ENCODE measurements at places on chromosomes 5 and 9.

DNA sequence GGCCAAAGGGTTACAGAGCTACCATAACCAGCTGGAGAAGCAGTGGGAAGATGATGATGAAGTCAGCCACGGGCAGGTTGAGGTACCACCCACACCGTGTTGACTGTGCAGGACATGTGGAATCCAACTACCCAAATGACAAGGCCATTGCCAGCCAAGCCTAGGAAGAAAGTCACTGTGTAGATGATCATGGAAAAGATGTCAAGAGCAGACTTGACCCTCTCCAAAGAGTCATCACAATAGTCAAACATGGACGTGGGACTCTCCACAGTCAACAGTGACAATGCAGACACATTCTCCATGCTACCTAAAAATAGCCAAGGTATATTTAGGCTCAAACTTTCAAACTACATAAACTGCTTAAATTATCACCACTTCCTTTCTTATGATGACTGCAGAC, 20.9 kb upstream of the SPINK1 start:
- no peak for DNase-seq
- no peak overlapping the region for H3K27ac ChIP-seq
- peaks cover 19% of the 10 kb centered on the region for H3K4me1 ChIP-seq
- no peak overlapping the region for H3K4me3 ChIP-seq
- peaks cover 34% of the 10 kb centered on the region for H3K27me3 ChIP-seq

DNA sequence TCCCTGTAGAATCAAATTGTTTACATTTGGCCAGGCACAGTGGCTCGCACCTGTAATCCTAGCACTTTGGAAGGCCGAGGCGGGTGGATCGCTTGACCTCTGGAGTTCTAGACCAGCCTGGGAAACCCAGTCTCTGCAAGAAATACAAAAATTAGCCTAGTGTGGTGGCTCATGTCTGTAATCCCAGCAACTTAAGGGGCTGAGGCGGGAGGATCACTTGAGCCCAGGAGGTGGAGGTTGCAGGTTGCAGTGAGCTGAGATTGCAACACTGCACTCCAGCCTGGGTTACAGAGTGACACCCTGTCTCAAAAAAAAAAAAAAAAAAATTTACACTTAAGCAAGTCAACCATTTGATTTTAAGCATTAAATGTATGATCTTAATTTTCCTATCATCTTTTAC, 17.5 kb upstream of the IQGAP2 start:
- peak overlapping the region; percentile 76 for H3K27ac ChIP-seq
- H3K27me3 ChIP-seq: no peaks in the 10 kb centered on the region
- no peaks in the 10 kb centered on the region for H3K36me3 ChIP-seq
- H3K4me3 ChIP-seq: no peak overlapping the region

DNA sequence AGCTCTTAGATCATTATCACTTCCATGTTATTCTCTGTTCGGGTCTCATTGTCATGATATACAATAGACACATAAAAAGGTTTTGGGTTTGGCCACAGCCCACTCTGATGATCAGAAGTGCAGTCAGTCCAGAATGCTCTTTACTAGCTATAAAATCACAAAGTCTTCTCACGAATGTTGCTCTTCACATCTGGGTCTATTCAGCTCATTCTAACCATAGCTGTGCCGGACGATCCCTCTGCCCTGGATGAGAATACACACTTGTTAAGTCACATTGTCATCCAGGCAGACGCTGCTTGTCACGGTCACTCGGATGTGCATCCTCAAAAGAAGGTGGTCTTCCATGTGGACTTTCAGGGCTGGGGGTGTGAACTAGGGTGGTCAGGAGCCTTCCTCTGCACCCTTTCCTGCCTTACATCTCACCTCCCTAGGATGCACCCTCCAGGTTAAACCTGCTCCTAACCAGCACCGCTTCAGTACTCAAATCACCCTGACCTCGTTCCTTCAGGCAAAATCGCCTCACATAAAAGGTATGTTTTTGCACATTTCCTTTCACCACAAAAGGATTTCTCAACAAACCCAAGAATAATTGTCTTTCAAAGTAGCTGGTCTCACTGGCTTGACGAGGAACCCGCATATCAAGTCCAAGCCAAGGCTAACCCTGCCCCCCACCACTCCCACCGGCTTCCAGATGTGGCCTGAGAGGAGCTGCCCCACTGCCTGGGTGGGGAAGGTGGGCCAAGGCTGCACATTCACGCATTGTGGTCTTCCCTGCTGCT, 21.9 kb downstream of the ANKH start:
- no peaks in the 10 kb centered on the region for H3K36me3 ChIP-seq
- DNase-seq: no peak
- no peak overlapping the region for H3K4me3 ChIP-seq
- H3K27me3 ChIP-seq: no peaks in the 10 kb centered on the region
- H3K4me1 ChIP-seq: peaks cover 25% of the 10 kb centered on the region

GRCh38 chr5:12177225-12177624, 273.0 kb upstream of the CTNND2 start:
- H3K27ac ChIP-seq: no peak overlapping the region
- no peaks in the 10 kb centered on the region for H3K27me3 ChIP-seq
- no peak overlapping the region for H3K4me3 ChIP-seq
- DNase-seq: no peak
- H3K4me1 ChIP-seq: no peaks in the 10 kb centered on the region
- H3K36me3 ChIP-seq: no peaks in the 10 kb centered on the region

DNA sequence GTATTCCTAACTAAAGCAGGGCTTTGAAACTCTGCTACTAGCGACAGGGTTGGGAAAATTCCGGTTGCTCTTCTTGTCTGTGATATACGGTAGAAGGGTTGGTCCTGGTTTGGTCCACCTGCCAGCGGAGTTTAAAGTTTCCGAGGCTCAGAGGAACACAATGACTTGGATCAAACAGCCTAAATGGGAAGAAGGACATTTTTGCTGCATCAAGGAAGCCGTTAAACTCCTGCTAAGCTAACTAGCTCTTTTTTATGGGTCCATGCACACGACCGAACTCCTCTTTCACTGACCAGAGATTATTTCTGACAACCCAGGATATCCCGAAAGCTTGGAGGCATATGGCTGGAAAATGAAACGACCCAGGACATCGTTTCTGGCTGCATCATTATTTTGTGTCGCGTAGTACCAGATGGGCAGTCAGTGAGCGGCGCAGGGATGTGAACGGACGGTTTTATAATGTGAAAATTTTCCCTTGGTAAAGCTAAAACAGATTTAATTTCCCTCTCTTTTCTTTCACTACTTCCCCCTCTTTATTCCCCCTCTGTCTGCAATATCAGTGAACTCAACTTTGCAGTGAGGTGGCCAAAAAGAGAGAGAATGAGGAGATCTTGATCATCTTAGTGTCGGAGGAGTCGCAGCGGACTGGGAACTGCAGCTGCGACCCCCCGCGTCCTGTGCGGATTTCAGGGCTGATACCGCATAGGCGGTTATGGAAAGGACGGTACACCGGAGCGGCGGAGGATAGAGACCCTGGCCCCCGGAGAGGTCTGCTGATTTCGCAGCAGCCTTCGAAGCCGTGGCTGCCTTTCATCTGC, at the start of gene LURAP1L:
TSS of gene LURAP1L (plus strand) at position 160 of the 818 bp plus-strand sequence. CDS start 696 bp downstream, outside the sequence.
- no peaks in the 10 kb centered on the region for H3K27me3 ChIP-seq
- peaks cover 39% of the 10 kb centered on the region for H3K4me1 ChIP-seq
- no peak for DNase-seq
- H3K4me3 ChIP-seq: peak within 1 kb of the TSS; percentile 92
- peak within 1 kb of the TSS; percentile 90 for H3K27ac ChIP-seq

GRCh38 chr5:100800562-100800961, 102.5 kb downstream of the ST8SIA4 start:
- no peaks in the 10 kb centered on the region for H3K27me3 ChIP-seq
- no peak for DNase-seq
- no peaks in the 10 kb centered on the region for H3K4me1 ChIP-seq

DNA sequence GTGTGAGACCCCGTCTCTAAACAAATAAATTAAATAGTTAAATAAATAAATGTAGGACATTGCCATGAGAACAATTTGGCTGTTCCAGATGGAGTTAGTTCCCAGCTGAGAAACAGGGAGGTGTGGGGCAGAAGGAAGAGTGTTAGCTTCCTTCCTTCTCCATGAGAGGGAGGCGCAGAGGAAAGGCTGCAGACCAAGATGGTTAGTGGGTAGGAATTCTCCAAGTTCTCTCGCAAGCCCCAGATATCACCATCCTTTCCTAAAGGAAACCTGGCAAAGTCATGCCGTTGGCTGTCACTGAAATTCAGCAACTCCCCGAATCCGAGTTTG, 33.1 kb upstream of the RAB14 start:
- H3K36me3 ChIP-seq: no peaks in the 10 kb centered on the region
- DNase-seq: no peak
- peaks cover 1% of the 10 kb centered on the region for H3K27me3 ChIP-seq
- H3K27ac ChIP-seq: no peak overlapping the region
- no peak overlapping the region for H3K4me3 ChIP-seq

GRCh38 chr9:110546411-110546871, 33.1 kb downstream of the SVEP1 start:
- H3K27me3 ChIP-seq: no peaks in the 10 kb centered on the region
- no peak overlapping the region for H3K27ac ChIP-seq
- DNase-seq: no peak
- peaks cover 9% of the 10 kb centered on the region for H3K36me3 ChIP-seq

- no peaks in the 10 kb centered on the region for H3K27me3 ChIP-seq
- no peaks in the 10 kb centered on the region for H3K36me3 ChIP-seq
- H3K27ac ChIP-seq: no peak overlapping the region
Observed at GRCh38 chr5:57828221-57828620, 345.6 kb upstream of the ACTBL2 start.

DNA sequence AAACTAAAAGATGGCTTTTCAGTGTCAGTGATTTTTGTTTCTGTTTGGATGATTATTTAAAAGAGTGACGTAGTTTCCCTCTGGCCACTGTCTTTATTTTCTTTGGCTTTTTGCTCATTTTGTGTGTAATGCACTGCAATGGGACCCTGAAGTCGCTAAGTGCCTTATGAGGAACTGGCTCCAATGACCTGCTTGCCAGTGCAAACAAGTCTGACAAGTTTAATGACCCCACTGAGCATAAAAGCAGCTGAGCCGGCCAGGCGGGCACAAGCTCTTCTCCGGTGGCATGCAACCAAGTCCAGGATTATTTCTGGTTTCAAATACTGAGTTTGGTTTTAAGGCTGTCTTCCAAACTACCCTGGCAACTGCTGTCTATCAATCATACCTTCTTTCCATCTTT, 15.6 kb upstream of the GNA14 start:
- H3K4me3 ChIP-seq: no peak overlapping the region
- H3K4me1 ChIP-seq: peaks cover 16% of the 10 kb centered on the region
- no peak for DNase-seq
- H3K27ac ChIP-seq: no peak overlapping the region
- no peaks in the 10 kb centered on the region for H3K36me3 ChIP-seq
- no peaks in the 10 kb centered on the region for H3K27me3 ChIP-seq

- no peak overlapping the region for H3K27ac ChIP-seq
- no peak overlapping the region for H3K4me3 ChIP-seq
- H3K4me1 ChIP-seq: peaks cover 30% of the 10 kb centered on the region
- H3K27me3 ChIP-seq: no peaks in the 10 kb centered on the region
Observed at GRCh38 chr5:143083006-143083405, 312.8 kb downstream of the ARHGAP26 start.

DNA sequence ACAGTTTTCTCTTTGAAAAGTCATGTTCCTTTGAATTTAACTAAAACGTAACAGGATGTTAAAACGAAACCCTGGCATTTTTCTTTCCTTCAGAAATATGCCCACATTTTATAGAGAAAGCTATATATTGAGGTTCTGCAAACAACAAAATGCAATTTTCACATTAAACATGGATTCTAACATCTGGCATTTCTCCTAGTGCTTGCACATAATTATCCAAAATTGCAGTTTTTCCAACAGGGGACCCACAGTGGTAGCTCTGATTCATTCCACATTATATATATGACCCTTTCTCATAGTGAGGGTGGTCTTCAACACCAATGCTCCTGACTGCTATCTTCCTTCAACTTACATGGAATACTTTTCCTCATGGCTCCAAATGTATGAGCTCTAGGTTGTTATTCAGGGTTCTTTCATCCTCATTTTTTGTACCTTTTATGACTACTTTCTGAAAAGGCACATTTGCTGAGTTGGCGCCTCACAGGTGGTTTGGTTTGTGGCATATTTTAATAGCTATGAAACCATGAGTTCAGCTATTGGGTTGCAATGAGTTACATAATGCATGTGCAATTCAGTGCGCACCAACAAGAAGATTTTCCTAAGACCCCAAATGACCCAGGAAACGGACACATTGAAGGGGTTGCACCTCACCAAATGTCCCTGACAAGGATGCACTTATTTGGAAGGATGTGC, 551.7 kb downstream of the RAB3C start:
- DNase-seq: no peak
- no peaks in the 10 kb centered on the region for H3K27me3 ChIP-seq
- peaks cover 2% of the 10 kb centered on the region for H3K36me3 ChIP-seq
- H3K27ac ChIP-seq: no peak overlapping the region
- peaks cover 14% of the 10 kb centered on the region for H3K4me1 ChIP-seq

- DNase-seq: no peak
- no peak overlapping the region for H3K27ac ChIP-seq
- H3K36me3 ChIP-seq: peaks cover 1% of the 10 kb centered on the region
- H3K4me1 ChIP-seq: no peaks in the 10 kb centered on the region
- no peaks in the 10 kb centered on the region for H3K27me3 ChIP-seq
Observed at GRCh38 chr9:91145496-91145895, 216.2 kb downstream of the AUH start.

DNA sequence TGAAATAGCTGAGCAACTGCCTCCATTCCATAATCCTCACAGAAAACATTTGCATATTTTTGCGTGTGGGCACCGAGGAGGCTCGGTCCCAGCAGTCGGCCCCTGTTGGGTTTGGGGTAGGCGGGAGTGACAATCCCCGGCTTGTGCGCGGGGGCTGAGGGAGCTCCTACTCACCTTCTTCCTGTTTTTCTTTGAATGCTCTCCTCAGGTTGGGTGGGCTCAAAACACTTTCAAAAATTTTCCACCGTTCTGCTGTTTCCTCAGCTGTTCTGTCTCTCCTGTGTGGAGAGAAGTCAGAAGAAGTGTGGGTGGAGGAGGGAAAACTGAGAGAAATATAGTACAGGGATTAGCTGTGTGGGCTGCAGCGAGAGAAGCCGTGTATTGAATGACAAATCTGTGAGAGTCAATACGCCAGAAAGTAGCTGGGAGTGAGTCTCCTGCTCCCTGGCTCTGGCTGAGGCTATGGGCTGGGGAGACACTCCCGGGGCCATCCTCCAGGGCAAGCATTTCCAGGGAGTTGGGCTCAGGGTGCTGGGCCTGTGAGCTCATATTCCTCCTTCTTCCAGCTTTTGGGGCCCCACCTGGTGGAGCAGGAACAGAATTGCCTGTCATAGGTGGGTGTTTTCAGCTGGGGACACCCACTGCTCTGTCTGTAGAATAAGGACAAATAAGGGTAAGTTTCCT, 84.7 kb downstream of the CMYA5 start:
- DNase-seq: no peak
- H3K4me1 ChIP-seq: peaks cover 3% of the 10 kb centered on the region
- H3K4me3 ChIP-seq: no peak overlapping the region
- no peak overlapping the region for H3K27ac ChIP-seq
- H3K27me3 ChIP-seq: no peaks in the 10 kb centered on the region

All from mesothelial cell of epicardium (in vitro differentiated cells).